ENCODE measurements at places on chromosomes 12 and 14. TPM values are rescaled to one million over a fixed set of nuclear protein-coding genes. Genes with fewer than 3 reads are reported as not detected.

HOXC9 gene
- 0.26 TPM for polyA plus RNA-seq

MSRB3 gene
- 35.7 TPM for polyA plus RNA-seq

MYH6 gene
- polyA plus RNA-seq = not detected

SLCO1A2 gene
- polyA plus RNA-seq = not detected

GPRC5A gene
- polyA plus RNA-seq = 201 TPM

DNA sequence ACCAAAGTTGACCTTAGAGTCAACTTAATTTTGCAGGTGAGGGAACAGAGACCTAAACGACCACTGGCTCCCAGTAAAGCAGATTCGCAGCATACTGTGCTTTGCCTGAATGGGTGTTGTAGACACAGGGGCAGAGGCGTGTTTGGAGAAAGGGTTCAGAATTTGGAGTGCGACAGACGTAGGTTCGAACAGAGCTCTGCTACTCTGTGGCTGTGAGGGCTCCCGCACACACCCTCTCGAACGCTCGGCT, 243 bp upstream of the TOMM20L start:
- peak overlapping the region; percentile 44 for H3K4me3 ChIP-seq
- no peak for DNase-seq
- H3K27me3 ChIP-seq = no peaks in the 10 kb centered on the region
- H3K27ac ChIP-seq = no peak overlapping the region

DNA sequence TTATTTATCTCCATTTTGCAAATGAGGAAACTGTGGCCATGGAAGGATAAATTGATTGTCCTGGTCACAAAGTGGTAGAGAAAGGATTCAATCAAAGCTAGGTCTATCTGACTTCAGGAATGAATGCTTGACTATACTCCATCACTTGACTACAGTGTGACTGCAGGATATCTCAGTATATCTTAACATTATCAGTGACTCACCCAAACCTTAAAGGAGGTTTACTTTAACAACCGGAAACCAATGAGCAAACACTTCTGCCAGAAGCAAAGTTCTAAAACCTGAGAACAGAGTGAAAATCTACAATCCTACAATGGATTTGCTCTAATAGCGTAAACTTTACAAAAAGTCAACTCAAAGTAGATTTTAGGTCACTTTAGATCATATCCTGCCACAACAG, 277.0 kb downstream of the CEP128 start:
- DNase-seq = peak; percentile 83
- H3K27me3 ChIP-seq = no peaks in the 10 kb centered on the region
- H3K4me1 ChIP-seq = peaks cover 6% of the 10 kb centered on the region
- H3K4me3 ChIP-seq = no peak overlapping the region
- H3K27ac ChIP-seq = no peak overlapping the region
- H3K36me3 ChIP-seq = no peaks in the 10 kb centered on the region

DNA sequence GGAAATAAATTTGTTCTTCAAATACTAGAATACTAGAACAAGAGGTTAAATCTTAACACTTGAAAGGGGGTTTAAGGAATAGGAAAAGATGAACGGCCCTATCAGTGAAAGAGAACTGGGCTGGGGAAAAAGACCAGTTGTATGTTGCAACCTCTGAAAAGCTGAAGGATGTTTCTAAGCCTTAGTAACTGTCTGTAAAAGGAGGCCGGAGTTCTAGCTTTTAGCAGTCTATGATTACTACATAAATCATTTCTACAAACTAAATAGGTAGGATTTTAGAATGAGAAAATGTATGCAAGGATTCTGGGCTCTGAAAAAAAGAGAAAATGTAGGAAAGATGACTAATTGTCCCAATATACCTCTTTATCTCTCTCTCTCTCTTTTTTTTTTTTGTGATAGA, 4.9 kb downstream of the CERS5 start:
- H3K36me3 ChIP-seq = no peaks in the 10 kb centered on the region
- peak; percentile 61 for DNase-seq
- H3K4me1 ChIP-seq = peaks cover 9% of the 10 kb centered on the region
- no peaks in the 10 kb centered on the region for H3K27me3 ChIP-seq
- H3K27ac ChIP-seq = no peak overlapping the region

DNA sequence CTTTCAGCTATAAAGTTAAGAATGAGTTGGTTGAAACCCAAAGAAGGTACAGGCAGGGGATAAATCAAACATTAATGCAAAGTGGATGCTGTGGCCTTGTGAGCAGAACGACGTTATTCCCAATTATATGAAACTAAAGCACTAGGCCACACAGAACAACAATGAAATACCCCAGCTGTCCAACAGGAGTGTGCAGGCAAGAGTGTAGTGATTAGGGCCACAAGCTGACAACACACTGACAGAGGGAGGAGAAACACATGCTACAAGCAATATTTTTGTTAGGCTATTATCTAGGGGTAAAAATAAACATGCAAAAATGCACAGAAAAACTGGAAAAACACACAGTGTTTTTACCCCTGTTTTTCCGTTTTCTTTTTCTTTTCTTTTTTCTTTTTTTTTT, 15.0 kb downstream of the MAP3K9 start:
- no peak for DNase-seq
- H3K36me3 ChIP-seq = no peaks in the 10 kb centered on the region
- no peaks in the 10 kb centered on the region for H3K4me1 ChIP-seq
- peaks cover 2% of the 10 kb centered on the region for H3K27me3 ChIP-seq

All from IMR-90 (cell line).